HuH-7 (cell line): ENCODE measurements at places on chromosomes 5 and 9.
A peak's percentile ranks its signal among the peaks of the same experiment; 100 is the strongest.

GRCh38 chr5:133825631-133826289 lies 142.7 kb downstream of the C5orf15 start:
- no peak for DNase-seq

- no peak for DNase-seq
Measured at GRCh38 chr9:131747352-131747751, 7.5 kb upstream of the RAPGEF1 start.

DNA sequence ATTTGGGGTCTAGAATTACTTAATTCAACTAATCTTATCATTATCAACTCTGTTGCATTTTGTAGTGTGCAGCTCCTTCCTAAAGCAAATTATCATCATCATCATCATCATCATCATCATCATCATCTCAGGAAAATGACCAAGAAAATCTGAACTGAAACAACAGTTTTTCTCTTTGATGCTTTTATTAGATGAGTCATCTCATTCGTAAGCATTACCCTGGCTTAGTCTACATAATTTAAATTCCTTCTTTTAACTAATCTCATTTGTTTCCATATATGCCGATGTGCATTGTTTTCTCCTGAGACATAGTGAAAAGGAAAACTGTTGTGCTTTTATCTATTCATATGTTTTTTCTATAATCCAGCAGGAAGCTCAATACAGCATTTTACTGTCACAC lies 173.0 kb upstream of the PDE4D start:
- DNase-seq, result no peak

- DNase-seq, result peak; percentile 55
Measured at GRCh38 chr5:168947212-168947868, 353.6 kb downstream of the SLIT3 start.

DNA sequence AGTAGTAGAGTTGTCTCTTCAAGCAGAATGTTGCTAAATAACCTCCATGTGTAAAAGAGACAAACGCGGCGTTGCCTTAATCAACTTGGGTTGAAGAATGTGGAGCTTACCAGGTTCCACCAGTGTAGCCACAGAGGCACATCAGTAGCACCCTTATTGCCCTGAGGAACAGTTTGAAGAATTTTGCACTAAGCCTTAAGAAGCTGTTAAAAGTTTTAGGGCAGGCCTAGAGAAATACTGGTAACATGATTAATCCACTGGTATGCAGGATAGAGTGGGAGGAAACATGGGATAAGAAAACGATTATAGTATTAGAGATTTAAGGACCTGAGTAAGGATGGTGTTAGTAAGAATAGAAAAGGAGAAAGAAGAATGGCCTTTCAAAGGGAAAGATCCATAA lies 100.6 kb downstream of the ZCCHC7 start:
- no peak for DNase-seq

- DNase-seq, result no peak
Measured at GRCh38 chr5:20536341-20536740, 548.3 kb upstream of the CDH18 start.
